ENCODE measurements at places on chromosomes 6 and 20.

GRCh38 chr6:133160536-133160935, 80.6 kb upstream of the EYA4 start:
- no peak for DNase-seq

- no peak for DNase-seq
These were observed 105.8 kb upstream of the SPTLC3 start for GRCh38 chr20:12902992-12903391.

DNA sequence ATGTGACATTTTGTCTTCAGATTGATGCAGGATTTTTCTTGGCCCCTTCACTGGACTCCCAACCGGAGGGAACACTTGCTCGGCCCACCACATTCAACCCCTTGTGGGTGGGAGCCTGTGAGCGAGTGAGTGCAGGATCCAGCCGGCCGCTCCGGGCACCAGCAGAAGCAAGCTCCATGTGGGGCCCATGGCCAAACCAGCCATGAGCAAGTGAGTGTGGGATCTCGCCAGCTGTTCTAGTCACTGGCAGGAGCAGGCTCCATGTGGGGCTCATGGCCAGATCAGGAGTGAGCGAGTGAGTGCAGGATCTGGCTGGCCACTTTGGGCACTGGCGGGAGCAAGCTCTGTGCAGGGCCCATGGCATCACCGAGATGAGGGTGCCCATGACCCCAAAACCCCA, 42.6 kb downstream of the OSTM1 start:
- no peak for DNase-seq

GRCh38 chr6:163872335-163872734, 457.8 kb downstream of the QKI start:
- no peak for DNase-seq

GRCh38 chr20:33859157-33859695, 48.1 kb downstream of the CHMP4B start:
- no peak for DNase-seq

DNA sequence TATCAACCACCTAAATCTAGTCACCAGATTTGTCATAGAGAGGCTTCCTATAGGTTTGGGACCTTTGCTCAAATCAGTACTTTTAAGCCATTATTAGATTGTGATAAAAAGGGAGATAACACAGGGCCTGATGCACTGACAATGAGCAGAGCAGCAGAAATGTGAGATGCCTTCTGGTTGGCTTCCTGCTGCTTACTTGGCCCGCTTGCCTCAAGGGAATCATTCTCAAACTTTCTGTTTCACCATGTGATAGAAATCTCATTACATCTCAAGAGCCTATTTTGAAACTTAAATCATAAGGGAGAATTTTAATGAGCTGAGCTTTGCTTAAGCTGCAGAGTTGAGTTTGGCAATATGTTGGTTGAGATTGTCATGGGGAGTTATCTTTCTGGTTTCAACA, 606.0 kb downstream of the DHX35 start:
- no peak for DNase-seq

DNA sequence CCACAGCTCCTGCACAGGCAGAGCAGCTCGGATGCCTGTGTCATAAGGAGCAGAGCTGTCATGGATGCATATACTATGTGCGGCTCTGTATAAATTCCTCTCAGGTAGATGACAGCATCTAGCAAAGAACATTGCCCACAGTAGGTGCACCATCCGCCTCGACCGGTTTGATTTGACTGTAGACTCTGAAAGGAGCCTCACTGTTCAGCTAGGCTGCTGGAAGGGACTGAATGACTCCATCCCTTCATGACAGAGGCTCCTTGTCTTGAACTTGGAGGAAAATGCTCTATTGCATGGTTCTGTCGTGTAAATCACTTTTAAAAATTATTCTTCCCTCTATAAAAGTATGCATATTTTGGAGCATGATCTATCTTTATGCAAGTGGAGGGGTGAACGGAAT, 128.8 kb upstream of the QKI start:
- DNase-seq: no peak

GRCh38 chr6:134123666-134124208, 71.3 kb upstream of the SLC2A12 start:
- no peak for DNase-seq

DNA sequence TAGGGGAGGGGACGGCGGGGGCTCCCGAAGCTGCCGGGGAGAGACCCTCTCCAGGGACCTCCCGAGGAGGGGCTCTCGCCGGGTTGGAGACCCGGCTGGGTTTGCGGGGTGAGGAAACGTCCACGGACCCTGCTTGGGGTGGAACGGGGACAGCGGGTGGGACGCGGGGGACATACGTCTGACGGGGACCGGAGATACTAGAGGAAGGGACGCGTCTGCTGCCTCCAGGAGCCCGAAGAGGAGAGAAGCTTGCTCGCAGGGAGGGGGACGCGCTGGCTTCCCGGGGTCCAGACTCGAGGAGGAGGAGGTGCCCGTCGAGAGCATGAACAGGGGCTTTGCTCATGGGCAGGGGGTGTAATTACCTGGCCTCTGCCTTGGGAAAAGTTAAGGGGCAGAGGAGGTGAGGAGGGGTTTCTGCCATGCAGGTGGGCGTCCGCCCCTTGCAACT, 593 bp downstream of the DNMT3B start:
- no peak for DNase-seq

- DNase-seq: no peak
These were observed 31.3 kb upstream of the CHD6 start for GRCh38 chr20:41649489-41649888.

DNA sequence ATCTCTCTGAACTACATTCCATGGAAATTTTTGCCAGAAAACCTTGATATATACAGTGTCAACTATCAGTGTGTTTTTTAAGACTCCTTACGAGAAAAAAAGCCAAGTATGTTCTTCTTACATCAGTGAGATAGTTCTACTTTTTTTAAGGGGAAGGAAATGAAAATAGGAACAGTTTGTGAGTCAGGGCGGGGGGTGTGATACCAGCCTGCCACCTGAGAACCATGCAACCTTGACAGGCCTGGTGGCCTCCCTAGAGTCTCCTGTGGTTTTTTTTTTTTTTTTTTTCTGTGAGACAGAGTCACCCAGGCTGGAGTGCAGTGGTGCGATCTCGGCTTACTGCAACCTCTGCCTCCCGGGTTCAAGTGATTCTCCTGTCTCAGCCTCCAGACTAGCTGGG, 96.3 kb upstream of the GCM1 start:
- DNase-seq: peak; percentile 28

DNA sequence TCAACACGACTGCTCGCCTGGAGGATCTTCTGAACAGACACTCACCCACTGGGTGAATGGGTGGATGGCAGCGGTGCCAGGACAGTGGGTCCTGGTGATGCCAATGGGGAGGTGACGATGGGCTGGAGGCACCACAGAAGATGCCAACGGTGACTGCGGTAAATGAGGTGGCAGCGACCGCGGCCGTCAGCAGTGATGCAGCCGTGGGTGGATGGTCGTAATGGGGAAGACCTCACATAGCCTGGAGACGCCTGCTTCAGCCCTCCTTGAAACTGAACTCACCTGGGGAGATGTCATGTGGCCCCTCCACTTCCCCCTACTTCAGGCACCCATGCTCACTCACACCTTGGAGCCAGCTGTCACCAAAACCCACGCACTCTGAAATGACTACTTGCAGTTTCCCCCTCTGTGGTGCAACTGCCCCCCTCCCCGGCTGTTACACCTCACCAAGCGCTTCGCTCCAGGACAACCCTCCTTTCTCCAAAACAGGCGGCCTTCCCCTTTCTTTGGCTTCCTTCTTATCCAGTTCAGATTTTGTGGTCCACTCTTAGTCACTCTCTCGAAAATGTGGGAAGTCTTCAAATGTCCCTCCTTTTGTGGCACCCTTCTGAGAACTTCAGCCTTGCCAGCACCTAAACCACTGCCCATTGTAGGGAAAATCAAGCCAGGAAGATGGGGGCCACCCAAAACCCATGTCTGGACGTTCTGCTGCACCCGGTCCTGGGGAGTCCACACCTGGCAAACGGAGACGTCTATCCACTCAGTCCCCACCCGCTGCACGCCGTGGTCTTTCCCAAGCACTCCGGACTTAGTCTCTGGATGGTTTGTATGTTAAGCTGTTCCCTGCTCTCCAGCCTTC, 10.4 kb upstream of the ABHD16B start:
- DNase-seq: peak; percentile 55

DNA sequence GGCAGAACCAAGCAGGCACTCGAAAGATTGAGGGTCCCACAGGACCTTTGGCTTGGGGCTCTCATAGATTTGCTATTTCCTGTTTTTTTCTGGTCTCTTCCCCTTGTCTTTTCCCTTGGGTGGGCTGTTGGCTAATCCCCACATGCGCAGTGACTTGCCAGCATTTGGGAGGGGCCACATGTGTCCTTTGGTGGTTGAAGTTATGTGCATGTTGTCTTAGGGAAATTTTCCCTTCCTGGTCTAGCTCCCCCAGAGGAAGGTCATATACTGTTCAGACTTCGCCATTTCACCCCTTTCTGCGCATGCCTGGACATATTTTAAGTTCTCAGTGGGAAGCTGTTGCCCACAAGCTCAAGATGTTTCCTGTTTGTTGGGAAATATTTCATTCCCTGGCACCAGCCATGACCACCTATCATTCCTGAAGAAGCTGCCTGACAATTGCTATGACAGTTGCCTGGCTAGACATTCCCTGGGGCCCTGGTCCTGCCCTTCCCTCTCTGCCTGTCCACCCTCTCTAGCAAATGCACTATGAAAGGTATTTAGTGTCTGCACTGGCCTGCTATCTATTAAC, 156.2 kb upstream of the THBS2 start:
- DNase-seq: no peak

GRCh38 chr6:167020206-167020605, 21.0 kb downstream of the CEP43 start:
- DNase-seq: no peak

DNA sequence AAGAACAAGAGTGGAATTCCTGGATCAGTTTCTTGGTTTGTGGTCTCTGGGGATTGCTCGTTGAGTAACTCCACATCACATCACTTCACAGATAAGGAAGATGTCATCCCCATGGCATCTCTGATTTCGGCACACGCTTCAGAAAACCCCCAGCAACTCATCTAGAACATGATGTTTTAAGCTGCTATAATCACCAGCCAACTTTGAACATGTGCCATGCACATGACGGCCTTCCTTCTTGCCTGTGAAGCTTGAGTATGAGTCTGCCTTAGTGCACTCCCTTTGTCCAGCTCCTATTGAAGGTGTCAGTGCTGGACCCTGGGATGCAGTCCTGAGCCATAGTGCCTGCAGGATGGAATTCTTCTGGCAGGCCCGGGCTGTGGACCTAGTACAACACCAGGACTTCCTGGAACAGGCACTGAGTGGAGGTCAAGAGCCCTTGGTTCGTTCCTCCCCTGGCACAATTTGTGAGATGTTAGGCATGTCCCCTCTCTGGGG, 231.5 kb upstream of the SUPT3H start:
- no peak for DNase-seq

- no peak for DNase-seq
These were observed 298.8 kb upstream of the MAP3K7 start for GRCh38 chr6:90885611-90886056.

- no peak for DNase-seq
These were observed 19.0 kb downstream of the YTHDF1 start for GRCh38 chr20:63196768-63197470.
